ENCODE measurements at places on chromosomes 3 and 15.

DNA sequence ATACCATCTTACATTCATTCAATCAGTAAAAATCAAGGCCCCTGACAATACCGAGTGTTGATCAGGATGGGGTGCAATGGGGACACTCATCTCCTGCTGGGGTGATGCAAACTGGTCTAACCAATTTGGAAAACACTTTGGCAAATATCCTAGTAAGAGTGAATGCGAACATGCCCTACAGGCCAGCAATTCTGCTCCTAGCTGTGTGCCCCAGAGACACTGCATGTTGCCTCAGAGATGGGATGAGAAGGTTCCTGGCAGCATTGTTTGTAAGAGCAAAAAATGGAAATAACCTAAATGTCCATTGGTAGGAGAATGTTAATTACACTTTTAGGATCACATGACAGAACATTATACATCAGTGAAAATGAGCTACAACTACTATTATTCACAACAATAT lies 4.7 kb downstream of the LINGO1 start:
- no peak for DNase-seq

GRCh38 chr3:122366379-122366749 lies 16.7 kb downstream of the MIX23 start:
- no peak for DNase-seq

DNA sequence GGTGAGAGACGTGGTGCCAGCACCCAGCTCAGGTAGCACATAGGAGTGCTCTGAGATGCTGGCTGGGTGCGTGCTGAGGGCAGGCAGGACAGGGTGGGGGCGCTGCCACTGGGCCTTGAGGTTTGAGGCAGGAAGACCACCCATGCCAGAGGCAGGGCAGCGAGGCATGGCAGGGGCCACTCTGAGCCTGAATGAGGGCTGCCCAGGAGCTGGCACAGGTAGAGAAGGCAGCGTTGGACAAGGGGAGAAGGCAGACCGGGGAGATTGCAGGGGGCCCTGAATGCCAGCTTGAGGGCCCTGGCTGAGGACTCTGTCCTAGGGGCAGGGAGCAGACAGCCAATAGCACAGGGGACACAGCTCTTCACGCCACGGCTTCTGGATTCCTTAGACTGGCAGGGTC lies 50.2 kb downstream of the ADAMTS7 start:
- DNase-seq, result no peak

DNA sequence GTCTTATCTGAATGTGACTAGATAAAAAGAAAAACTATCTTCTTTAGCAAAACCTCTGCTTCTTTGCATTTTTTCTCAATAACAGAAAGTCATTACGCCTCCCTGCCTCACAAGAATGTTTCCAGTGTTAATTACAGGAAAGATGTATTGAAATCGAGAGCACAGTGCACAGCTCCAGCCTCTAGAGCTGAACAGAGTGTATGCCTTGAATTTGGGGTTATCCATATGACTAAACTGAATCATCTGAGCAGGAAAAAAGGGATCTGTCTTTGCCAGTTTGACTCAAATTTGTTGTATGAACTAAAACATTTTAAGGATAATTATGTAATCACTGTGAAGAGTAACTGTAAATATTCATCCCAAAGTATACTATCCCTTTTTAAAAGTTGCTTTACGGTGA lies 149.1 kb upstream of the CGNL1 start:
- no peak for DNase-seq

- DNase-seq, result peak; percentile 11
Observed at GRCh38 chr3:142447301-142447851, 461 bp downstream of the XRN1 start.

GRCh38 chr3:27990837-27991236 lies 250.6 kb upstream of the CMC1 start:
- no peak for DNase-seq

- DNase-seq, result no peak
Observed at GRCh38 chr3:183252973-183253527, at the start of gene B3GNT5. TSS of gene B3GNT5 (plus strand) at chr3:183253253. CDS start at chr3:183269799, 16,546 bp downstream.

DNA sequence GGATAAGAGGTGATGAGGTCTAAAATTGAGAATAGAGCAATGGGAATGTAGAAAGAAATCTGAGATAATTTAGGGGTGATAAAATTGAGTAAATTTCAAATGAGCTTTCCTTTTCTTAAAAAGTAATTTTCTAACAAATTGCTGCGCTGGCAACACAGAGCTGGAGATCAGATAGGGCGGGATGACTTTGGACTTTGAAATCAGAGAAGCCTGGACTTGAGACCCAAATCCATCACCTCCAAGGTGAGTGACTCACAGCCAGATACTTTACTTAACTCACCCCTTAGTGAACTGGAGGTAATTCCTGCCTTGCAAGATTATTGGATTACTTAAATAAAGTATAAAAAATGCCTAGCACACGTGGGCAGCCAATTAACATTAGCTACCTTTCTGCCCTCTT lies 80.8 kb downstream of the P2RY1 start:
- DNase-seq, result no peak

DNA sequence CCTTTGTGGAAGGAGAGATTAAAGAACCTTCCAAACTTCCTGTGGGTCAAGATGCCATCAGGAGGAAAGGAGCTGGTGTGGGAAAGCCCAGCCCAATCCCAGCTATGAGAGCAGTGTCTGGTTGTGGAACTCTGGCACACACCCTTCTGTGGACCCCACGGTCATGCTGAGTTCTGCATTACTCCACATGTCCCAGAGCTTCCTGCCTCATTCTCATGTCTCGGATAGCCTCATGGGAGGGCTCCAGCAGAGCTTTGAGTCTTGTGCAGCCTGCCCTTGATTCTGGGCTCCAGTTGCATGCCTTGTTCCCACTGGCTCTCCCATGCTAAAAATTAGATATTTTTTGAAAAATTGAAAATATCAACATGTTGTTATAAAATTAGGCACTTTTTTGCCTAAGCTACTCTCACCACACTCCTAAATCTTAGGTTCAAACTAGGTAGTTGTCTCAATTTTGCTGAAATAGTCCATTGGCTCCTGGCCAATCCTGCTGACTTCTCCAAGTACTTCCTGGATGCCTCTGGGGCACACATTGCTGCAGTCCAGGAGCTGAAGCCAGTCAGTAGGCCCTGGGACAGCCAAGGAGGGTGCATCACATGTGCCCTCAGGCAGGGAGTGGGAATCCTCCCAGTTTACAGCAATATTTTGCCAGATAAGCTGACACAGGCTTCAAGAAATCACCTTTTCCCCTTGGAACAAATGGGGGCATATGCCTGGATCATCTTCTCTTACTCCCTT lies 144.3 kb downstream of the EEFSEC start:
- no peak for DNase-seq

DNA sequence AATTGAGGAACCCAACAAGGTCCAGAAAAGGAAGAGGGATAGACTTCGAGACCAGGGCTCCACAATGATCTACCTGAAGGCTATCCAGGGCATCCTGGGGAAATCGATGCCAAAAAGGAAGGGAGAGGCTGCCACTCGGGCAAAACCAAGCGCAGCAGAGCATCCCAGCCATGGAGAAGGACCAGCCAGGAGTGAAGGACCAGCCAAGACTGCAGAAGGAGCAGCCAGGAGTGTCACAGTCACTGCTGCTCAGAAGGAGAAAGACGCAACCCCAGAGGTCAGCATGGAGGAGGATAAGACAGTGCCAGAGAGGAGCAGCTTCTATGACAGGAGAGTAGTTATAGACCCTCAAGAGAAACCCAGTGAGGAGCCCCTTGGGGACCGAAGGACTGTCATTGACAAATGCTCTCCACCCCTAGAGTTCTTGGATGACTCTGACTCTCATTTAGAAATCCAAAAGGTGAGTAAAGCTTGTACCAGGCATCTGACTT lies 12.0 kb downstream of the TATDN2 start:
- DNase-seq, result no peak

- no peak for DNase-seq
Observed at GRCh38 chr3:123286308-123287023, 84.7 kb downstream of the SEC22A start.

- no peak for DNase-seq
Observed at GRCh38 chr3:78101384-78101783, 1061.5 kb downstream of the ROBO2 start.

GRCh38 chr3:13107661-13108060 lies 34.4 kb upstream of the IQSEC1 start:
- DNase-seq, result no peak

DNA sequence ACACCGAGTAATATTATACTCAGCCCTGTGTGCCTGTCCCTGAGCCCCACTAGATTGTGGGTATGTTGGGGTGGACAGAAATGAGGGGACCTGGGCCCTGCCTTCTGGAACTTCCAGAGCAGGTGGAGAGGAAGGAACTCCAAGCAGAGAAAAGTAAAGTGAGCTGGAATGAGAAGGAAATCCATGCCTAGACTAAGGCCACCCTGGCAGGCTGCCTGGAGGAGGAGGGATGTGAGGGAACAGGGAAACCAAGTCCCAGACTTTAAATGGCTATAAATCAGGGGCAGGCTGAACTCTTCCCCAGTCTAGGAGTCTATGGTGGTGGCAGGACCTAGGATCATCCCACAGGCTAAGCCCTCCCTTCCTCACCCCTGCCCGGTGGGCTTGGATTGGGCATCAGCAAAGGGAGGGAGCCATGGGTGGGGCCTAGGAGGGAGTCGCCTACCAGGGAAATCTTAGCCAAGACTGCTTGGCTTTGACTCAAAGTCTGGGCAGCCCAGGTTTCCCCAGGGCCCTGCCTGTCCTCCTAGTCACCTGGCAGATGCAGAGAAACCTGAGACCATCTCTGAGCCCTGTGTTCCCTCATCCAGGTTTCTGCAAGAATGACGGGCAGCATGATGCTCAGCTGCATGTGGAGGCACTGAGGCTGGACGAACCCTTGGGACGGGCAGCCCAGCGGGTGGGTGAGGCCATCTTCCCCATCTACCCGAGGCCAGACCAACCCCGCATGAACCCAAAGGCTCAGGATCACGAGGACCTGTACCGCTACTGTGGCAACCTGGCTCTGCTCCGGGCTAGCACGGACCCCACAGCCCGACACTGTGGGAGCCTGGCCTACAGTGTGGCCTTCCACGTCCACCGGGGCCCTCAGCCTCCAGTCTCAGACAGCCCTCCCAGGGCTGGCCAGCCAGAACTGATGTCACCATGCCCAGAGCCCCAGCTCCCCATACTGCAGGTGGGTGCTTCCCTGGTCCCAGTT lies 15.6 kb upstream of the STRA6 start:
- DNase-seq, result no peak

- DNase-seq, result peak; percentile 11
Observed at GRCh38 chr15:73927003-73927475, 777 bp downstream of the LOXL1 start.

DNA sequence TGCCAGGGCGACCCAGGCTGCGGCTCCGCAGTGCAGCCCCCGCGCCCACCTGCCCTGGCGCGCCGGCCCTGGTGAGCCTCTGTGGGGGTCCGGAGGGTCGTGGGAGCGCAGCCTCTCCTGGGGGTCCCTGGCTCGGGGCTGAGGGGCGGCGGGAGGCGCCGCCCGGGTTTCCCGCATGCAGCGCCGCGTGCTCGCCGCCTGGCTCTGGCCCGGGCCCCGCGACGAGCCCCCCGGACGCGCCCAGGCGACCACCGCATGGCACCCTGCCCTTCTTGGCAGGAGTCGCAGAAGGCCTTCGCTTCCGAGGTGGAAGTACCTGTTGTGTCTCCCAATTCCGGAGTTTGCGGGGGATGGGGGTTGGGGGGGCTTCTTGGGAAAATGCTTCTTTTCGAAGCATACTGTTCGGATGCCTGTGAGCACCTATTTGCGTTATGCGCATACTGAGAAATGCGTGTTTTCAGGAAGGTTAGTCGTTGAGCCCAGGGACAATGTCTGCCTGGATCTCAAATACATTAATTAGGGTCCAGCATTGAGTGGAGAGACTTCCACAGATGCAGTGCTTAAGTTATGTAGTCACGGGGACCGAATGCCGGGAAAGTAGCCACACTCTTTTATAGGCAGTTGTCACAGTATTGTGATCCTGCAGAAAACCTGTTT lies 1.3 kb downstream of the GABRA5 start:
- DNase-seq, result no peak

DNA sequence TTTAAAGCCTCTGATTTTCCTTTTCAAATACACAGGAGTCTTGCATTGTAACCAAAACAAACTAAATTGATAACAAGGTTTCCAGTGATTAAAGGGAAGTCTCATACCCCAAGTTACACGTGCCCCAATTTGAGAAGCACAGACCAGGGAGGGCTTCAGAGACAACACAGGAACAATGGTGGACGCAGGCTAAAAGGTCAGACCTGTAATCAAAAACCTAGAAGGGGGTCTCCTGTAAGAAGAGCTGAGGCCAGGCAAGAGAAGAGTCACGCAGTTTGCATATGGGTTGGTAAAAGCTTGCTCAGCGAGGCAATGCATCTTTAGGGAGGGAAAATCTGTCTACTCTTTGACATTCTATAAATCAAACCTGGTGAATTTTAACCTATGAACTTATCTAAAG lies 58.6 kb upstream of the MCF2L2 start:
- DNase-seq, result no peak

DNA sequence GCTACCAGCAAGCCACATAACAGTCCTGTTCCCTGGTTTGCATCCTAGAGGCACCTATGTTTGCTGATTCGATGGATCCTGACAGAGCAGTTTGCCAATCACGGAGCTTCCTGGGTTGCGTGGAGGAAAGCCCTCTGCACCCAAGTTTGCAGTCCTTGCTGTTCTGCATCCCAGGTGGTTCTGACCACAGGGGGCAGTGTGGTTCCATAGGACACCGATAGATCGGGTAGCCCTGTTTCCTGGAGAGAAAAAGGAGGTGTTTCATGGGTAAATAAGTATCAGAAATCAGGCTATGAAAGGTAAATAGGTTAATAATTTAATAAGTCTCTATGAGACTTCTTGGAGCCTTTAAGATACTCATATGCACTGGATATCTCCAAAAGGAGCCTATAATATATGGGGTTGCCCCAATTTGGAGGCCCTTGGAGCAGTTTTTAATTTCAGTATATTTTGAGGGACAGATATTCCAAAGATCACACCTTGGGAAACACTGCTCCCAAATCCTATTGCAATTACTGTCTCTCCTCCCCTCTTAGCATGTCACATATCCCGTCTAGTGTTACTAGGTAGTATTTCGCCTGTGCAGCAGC lies 194.6 kb upstream of the TPM1 start:
- DNase-seq, result no peak

DNA sequence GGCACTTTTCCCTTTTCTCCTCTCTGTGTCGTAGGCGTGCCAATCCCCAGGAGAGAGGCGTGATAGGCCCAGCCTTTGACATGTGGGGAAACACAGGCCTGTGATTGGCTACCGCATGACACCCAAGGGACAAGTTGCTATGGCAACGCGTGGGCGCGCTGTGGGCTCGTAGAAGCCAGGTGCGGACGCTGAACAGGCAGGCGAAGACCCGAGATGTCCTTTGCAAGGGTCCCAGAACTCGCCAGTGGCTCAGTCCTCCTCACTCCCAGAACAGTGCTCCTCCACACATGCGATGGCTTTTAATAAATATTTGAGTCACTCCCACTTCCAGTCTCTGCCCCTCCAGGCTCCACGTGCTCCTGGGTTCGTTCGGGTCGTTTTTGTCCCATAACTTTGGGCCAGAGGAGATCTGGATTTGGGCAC lies 4.2 kb downstream of the SLC51B start:
- peak; percentile 79 for DNase-seq

DNA sequence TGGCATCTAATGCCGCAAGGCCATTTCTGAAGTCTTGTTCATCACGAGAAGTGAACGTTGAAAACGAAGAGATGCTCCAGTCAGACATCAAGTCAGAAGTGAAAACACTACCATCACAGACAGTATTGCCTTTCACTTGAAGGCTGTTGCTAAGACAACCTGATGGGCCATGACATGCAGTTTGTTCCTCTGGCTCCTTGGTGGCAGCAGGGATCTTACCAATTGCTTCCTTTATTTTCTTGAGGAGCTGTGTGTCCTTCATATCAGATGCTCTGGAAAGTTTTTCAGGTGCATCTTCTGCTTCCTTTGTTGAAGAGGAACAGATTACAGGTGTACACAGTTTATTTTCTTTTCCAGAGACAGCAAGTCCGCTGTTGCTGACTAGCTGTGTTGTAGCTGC lies 30.7 kb upstream of the MYLK start:
- no peak for DNase-seq

Measured in activated CD8-positive, alpha-beta memory T cell treated with anti-CD3 and anti-CD28 coated beads for 1 hour (primary cell).